Pancreas (tissue), 10 donors: ENCODE measurements at places on chromosomes 16 and 17. TPM values are rescaled to one million over a fixed set of nuclear protein-coding genes. Genes with fewer than 3 reads are reported as not detected.

- H3K4me3 ChIP-seq, result no peak overlapping the region
- H3K27me3 ChIP-seq, result no peaks in the 10 kb centered on the region
- DNase-seq, result no peak
- H3K36me3 ChIP-seq, result no peaks in the 10 kb centered on the region
These were observed 117.6 kb downstream of the USP31 start for GRCh38 chr16:23031508-23032098.

GRCh38 chr17:65918916-65919315 is 273.0 kb downstream of the CEP112 start:
- DNase-seq, result no peak
- no peak overlapping the region for H3K4me3 ChIP-seq
- H3K27ac ChIP-seq, result peak overlapping the region; percentile 50
- no peaks in the 10 kb centered on the region for H3K4me1 ChIP-seq
- no peaks in the 10 kb centered on the region for H3K27me3 ChIP-seq

DNA sequence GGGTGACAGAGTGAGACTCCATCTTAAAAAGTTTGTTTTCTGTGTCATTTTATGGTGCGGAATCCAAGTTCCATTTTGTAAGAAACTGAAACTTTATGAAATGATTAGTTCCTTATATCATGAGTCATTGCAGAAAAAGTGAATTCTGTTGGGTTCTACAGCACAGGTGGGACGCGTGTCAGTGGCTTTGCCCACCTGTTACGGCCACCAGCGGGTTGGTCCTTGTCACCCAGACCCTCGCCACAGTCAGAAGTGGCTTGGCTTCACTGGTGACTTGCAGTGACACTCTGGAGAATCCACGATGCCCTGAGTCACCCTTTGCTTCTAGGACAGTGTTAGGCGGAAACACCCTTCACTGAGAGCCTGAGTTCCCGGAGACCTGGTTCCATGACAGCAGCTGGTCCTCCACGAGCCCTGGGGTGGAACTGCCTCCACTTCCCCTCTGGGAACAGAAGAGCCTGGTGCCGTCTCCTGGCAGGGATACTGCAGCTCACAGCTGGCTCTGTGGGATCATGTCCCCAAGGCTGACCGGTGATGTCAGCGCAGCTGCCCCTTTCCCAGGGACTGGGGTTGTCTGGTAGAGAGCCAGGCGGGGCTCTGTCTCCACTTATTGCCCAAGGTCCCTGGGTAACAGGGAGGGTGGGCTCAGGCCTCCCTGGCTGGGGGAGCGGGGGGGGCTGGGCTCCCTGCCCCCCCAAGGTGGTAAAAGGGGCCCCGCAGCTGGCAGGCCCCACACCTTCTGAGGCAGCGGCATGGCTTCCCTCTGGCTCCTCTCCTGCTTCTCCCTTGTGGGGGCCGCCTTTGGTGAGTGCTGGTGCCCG is at the start of gene CTRB1:
Gene CTRB1 (plus strand): TSS at position 733 of the 821 bp plus-strand sequence. CDS start 20 bp downstream, at position 753.
- peak within 1 kb of the TSS; percentile 42 for H3K4me3 ChIP-seq
- no peaks in the 10 kb centered on the region for H3K36me3 ChIP-seq
- peak within 1 kb of the TSS; percentile 95 for H3K27ac ChIP-seq
- H3K4me1 ChIP-seq, result peaks cover 11% of the 10 kb centered on the region

DNA sequence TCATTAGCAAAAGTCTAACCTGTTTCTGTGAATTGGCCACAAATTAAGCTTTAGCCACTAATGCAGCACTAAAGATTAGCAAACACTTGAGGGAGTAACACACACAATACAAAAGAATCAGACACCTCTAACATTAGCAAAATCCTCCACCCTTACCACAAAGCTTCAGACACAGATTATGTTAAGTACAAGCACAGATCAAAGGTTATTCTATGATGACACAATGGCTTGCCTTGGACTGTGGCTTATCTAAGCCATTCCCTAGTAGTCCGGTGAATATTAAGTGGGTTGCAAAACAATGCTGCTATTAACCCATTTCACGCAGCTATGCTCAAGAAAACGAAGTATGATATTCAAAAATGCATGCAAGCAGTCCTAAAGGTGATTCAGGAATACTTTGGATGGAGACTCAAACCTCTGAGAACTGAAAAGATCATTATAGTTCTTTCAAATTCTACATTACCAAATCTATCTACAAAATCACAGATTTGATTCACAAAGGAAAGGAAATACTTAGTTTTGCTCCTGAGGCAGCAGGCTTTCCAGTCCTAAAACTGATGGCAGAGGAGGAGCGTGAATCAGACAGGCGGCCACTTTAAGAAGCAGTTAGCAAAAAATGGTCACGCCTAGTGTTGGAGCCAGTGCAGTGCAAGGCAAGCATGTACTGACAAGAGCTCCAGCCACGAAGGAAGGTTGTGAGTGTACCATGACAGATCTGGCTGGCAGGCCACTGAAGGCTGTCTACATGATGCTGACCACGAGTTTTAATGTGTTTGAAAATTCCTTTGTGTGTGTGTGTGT is 67.2 kb downstream of the PARN start:
- peaks cover 50% of the 10 kb centered on the region for H3K4me1 ChIP-seq
- no peak overlapping the region for H3K27ac ChIP-seq
- H3K4me3 ChIP-seq, result no peak overlapping the region
- no peaks in the 10 kb centered on the region for H3K27me3 ChIP-seq
- H3K36me3 ChIP-seq, result no peaks in the 10 kb centered on the region

GRCh38 chr17:57186226-57187019 is 69.9 kb upstream of the MSI2 start:
- H3K27ac ChIP-seq, result no peak overlapping the region
- H3K27me3 ChIP-seq, result no peaks in the 10 kb centered on the region
- no peak for DNase-seq

GRCh38 chr17:64016974-64017373 is 3.5 kb downstream of the ICAM2 start:
- H3K27ac ChIP-seq, result no peak overlapping the region
- H3K4me3 ChIP-seq, result no peak overlapping the region
- H3K36me3 ChIP-seq, result no peaks in the 10 kb centered on the region

GRCh38 chr16:3009568-3010390 is 2.9 kb upstream of the CLDN9 start:
- peak overlapping the region; percentile 80 for H3K27ac ChIP-seq
- no peaks in the 10 kb centered on the region for H3K27me3 ChIP-seq
- H3K4me1 ChIP-seq, result peaks cover 56% of the 10 kb centered on the region
- H3K36me3 ChIP-seq, result no peaks in the 10 kb centered on the region
- H3K4me3 ChIP-seq, result no peak overlapping the region

DNA sequence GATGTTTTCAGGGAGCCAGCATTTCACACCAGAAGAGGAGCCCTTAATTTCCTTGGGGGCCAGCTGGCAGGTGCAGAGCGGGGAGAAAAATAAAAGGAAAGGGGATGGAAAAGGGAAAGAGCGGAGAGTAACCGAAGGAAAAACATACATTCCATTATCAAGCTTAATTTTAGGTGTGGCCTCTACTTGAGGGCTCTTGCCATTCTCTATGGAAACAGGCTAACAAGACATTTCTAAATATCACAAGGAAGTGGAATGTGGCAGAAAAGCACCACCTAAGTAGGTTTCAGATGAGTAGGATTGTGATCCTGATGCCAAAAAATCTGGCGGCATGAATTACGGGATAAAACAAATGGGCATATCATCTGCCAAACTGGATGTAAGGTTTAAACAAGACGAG is 970 bp upstream of the DYNC1LI2 start:
- H3K27ac ChIP-seq, result no peak overlapping the region
- DNase-seq, result no peak
- no peak overlapping the region for H3K4me3 ChIP-seq
- H3K36me3 ChIP-seq, result no peaks in the 10 kb centered on the region
- no peaks in the 10 kb centered on the region for H3K27me3 ChIP-seq
- H3K4me1 ChIP-seq, result peaks cover 18% of the 10 kb centered on the region

GRCh38 chr17:73851091-73851490 is 206.8 kb upstream of the SDK2 start:
- DNase-seq, result no peak
- H3K4me1 ChIP-seq, result no peaks in the 10 kb centered on the region
- no peaks in the 10 kb centered on the region for H3K27me3 ChIP-seq
- H3K4me3 ChIP-seq, result no peak overlapping the region

DNA sequence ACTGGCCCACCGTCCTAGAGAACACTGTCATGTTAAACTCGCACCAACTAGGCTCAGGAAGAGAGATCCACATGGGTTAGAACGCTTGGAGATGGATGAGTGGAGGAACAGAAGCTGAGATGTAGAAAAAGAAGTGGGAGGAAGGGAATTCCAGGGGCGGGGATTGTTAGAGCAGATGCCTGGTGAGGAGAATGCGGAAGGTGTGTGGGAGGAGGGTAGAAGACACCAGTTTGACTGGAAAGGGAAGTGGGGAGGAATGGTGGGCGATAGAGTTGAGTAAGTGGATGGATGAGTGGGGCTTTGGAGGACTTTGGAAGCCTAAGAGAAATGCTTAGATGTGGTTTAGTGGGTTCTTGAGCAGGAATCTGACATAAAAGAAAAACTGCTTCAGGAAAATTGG is 37.4 kb downstream of the DHX38 start:
- peaks cover 2% of the 10 kb centered on the region for H3K4me1 ChIP-seq
- no peak for DNase-seq
- no peaks in the 10 kb centered on the region for H3K36me3 ChIP-seq
- H3K4me3 ChIP-seq, result no peak overlapping the region
- H3K27me3 ChIP-seq, result no peaks in the 10 kb centered on the region
- H3K27ac ChIP-seq, result no peak overlapping the region

DNA sequence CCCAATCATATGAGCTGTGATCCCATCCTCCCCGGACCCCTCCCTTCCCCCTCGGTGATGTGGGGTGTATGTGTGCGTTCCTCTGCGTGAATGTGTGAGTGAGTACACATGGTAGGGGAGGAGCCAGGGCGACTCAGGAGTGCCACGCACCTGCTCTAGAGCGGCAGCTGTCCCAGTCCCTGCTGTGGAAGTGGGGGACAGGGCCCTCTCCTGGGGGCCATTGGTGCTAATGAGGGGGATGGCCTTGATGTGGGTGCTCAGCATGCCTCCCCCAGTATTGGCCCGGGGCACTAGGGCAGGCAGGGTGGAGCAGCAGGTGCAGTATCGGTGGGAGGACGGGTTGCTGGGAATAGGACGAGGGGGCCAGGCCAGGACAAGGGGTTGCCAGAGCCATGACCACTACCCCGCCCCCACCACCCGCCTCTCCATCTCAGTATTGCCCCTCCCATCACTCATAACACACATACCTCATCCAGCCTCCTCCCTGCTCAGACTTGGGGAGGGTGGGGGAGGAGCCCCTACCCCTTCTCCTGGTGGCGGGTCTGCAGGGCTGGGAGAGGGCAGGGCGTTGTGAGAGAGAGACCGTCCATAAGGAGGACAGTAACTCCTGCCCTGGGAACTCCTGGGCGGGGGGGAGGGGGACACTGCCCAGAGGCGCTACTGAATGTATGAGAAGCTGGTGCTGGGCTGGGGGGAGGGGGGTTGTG is 8.5 kb downstream of the NR1D1 start:
- peaks cover 6% of the 10 kb centered on the region for H3K4me1 ChIP-seq
- no peaks in the 10 kb centered on the region for H3K36me3 ChIP-seq
- H3K27ac ChIP-seq, result no peak overlapping the region
- no peak for DNase-seq
- no peak overlapping the region for H3K4me3 ChIP-seq

GRCh38 chr16:60731329-60732050 is 1304.7 kb downstream of the CDH8 start:
- DNase-seq, result no peak
- H3K4me3 ChIP-seq, result no peak overlapping the region
- H3K36me3 ChIP-seq, result no peaks in the 10 kb centered on the region
- no peaks in the 10 kb centered on the region for H3K4me1 ChIP-seq
- no peak overlapping the region for H3K27ac ChIP-seq

DNA sequence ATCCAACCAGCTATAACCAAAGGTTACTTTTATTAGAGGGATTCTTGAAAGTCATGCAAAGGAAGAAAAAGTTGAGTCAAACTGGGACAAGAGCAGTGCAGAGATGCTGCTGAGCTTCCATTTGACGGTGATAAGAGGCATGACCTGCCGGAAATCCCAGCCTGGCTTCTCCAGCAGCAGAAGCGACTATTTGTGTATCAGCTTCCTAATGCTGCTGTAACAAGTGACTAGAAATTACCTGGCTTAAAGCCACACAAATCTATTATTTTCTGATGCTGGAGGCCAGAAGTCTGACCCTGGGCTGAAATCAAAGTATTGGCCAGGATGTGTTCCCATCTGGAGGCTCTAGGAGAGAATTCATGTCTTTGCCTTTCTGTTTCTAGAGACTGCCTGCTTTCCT is 41.6 kb upstream of the CPPED1 start:
- no peak overlapping the region for H3K4me3 ChIP-seq
- H3K36me3 ChIP-seq, result no peaks in the 10 kb centered on the region
- H3K27ac ChIP-seq, result no peak overlapping the region

- H3K27ac ChIP-seq, result no peak overlapping the region
- no peaks in the 10 kb centered on the region for H3K27me3 ChIP-seq
- H3K4me3 ChIP-seq, result no peak overlapping the region
- DNase-seq, result no peak
- no peaks in the 10 kb centered on the region for H3K36me3 ChIP-seq
- H3K4me1 ChIP-seq, result no peaks in the 10 kb centered on the region
These were observed 323.3 kb downstream of the BCAS3 start for GRCh38 chr17:61000911-61001310.

DNA sequence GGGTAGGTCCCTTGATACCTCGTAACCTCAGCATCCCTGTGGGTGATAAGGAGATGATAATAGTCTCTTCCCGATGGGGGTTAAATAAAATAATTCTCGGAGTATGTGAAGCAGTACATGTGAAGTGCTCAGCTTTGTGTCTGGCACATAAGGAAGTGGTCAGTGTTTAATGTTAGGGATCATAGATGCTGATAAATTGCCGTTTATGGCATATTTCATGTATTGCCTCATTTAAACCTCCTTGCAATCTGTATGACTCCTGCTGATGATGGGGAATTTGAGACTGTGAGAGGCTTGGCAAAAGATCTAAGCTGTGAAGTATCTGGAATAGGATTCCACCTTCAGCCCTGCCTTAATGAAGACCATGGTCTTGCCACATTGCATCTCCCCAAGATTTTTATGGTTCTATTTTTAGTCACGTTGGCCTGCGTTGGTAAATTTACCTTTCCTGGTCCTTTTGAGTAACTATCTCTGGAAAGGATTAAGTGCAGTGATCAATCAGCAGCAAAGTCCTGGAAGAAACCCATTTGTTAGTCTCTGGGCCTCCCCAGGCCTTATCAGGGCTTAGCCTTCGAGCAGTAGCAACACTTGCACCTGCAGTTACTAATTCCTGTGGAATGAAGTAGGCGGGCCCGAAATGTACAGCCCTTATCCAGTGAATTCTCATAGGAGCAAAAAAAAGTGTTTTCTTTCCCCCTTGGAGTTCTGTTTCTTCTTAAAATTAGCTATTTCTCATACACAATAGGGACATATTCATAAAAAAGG is 144.9 kb downstream of the WWOX start:
- no peaks in the 10 kb centered on the region for H3K36me3 ChIP-seq
- no peaks in the 10 kb centered on the region for H3K27me3 ChIP-seq
- peak overlapping the region; percentile 15 for H3K27ac ChIP-seq

GRCh38 chr17:51820252-51820651 is 338.3 kb downstream of the CA10 start:
- H3K4me1 ChIP-seq, result peaks cover 2% of the 10 kb centered on the region
- no peak overlapping the region for H3K27ac ChIP-seq
- H3K27me3 ChIP-seq, result no peaks in the 10 kb centered on the region
- H3K4me3 ChIP-seq, result no peak overlapping the region
- DNase-seq, result no peak

The EVPLL gene
- total RNA-seq, result not detected

The IL34 gene
- total RNA-seq, result 0.51 TPM

The PRSS33 gene
- not detected for total RNA-seq

The DPEP2NB gene
- total RNA-seq, result not detected

The KRTAP4-6 gene
- not detected for total RNA-seq

The SLFN14 gene
- not detected for total RNA-seq

The SLFN11 gene
- total RNA-seq, result 4.9 TPM

The CDT1 gene
- 0.12 TPM for total RNA-seq

The TMC5 gene
- 5.4 TPM for total RNA-seq

The TBC1D3D gene
- not detected for total RNA-seq

The C17orf58 gene
- total RNA-seq, result 5.6 TPM

The CASKIN1 gene
- 1.3 TPM for total RNA-seq
